Type B pancreatic cell (in vitro differentiated cells): ENCODE measurements at places on chromosomes 4 and X.

DNA sequence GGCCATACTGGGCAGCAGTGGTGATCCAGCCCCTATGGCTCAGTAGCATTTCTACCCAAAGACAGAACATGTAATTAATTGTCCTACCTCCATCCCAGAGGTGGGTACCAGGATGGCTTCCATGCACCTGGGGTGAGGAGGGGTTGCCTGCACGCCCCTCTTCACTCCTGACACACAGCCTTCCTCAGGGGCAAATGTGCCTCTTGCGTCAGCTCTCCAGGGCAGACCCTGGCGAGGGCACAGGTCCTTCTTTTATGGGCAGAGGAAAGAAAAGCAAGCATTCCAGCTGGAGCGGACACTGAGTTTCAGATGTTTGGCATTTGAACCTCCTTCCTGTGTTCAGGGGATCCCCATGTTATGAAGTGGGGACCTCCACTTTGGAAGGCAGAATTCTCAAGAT is 95.6 kb downstream of the PHKA2 start:
- DNase-seq: no peak

DNA sequence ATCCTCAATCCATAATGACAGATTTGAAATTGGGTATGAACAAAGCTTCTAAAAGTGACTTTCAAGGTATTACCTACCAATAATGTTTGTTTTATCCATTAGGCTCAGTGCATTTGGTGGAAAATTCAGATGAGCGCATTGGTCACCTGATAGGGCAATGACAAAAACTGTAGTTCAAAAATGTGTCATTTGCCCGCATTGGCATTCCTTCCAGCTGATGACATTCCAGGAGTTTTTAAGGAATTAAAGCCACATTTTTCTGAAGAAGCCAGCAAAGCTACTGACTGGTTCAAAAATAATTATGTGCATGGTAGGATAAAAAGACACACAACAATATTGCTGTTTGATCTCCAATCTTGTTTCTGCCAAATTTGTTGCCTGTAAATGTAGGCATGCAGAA is 473.4 kb upstream of the CPEB2 start:
- DNase-seq: no peak

DNA sequence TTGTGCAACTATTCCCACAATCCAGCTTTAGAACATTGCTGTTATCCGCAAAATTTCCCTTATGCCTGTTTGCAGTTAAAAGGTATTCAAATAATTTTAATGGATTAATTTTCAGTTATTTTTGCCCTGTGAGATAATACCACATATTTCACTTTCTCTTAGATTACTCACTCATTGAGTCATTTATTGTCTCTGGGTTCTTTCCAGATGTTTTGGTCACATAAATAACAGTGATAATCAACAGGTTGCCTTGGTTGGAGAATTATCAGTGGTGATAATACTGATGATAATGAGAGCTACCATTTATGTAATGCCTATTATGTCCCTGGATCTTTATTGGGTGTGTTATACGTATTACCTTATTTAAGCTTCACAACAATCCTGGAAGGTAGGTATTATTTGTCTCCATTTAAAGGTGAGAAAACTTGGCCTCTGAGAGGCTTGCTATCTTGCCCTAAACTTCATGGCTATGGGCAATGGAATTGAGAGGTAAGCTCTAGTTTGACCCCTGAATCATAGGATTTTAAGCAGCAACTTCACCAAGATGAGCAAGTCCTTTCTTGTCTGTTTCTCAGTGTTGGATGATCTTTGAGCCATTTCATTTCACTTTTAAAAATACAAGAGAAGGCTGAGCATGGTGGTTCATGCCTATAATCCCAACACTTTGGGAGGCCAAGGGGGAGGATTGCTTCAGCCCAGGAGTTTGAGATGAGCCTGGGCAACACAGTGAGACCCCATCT is 87.4 kb downstream of the KIT start:
- no peak for DNase-seq

GRCh38 chrX:9327747-9328145 is 137.1 kb upstream of the TBL1X start:
- DNase-seq: no peak

GRCh38 chr4:102781570-102781969 is 20.8 kb upstream of the MANBA start:
- no peak for DNase-seq

DNA sequence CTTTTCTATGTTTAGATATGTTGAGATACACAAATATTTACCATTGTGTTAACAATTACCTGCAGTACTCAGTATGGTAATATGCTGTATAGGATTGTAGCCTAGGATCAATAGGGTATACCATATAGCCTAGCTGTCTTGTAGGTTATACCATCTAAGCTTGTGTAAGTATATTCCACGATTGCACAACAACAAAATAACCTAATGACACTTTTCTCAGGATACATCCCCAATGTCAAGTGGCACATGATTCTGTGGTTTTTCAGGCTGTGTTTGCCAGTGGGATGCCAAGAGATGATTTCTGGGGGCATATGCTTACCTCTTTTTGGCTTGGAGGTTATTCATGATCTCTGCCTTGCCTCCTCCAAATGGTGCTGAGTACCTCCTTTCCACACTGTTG is 247.2 kb upstream of the CENPE start:
- no peak for DNase-seq
